ENCODE measurements at places on chromosomes 5 and 9.

DNA sequence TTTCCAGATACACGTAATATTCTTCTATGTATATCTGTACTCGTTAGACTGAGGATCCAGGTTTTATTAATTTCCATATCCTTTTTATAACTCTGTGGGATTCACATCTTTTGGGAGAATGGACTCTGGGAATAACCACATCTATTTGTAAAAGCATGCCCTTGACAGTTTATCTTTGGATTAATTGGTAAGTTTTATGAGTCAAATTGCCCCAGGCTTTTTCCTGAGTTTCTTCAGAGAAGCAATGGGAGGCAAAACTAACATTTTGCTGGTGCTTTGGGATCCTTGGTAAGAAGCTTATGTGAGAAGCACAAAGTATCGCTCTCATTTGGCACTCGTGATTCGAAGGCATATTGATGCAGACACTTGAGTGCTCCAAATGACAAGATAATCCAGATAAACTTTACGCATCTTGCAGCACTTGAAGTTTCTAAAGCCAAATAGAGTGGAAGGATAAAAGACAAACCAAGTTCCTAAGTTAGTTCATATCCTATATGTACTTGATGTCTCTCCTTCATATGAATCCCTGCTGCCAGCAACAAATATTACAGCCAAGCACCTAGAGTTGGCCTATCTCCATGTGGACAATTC lies 324.7 kb downstream of the TLE4 start:
- no peak for DNase-seq

DNA sequence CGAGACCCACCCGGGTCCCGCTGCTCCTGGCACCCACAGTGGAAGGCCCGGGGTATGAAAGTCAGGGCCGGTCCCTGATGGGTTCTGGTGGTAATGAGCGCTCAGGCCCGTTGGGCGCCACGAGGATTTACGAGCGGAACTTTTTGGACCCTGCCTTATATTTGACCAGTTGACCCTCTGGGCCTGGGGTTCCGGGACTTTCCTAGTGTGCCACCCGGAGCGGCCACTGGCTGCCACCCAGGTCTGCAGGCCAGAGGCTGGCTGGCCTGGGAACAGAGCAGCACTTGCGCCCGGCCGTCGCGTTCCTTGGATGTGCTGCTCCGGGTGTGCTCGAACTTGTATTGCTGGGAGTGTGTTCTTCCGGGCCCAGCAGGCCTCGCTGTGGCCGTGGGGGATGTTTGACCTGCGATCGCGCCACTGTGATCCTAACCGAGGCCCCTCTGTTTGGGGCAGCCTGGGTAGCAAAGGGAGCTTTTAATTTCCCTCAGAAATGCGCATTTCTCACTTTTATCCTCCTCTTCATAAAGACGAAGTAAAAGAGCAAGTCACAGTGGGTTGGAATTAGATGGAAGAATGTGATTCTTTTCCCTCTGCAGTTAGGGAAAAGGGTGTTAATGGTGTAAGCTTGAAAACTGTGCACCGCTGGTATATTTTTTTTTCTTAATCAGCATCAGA lies 1.2 kb downstream of the F2RL1 start:
- peak; percentile 47 for DNase-seq

DNA sequence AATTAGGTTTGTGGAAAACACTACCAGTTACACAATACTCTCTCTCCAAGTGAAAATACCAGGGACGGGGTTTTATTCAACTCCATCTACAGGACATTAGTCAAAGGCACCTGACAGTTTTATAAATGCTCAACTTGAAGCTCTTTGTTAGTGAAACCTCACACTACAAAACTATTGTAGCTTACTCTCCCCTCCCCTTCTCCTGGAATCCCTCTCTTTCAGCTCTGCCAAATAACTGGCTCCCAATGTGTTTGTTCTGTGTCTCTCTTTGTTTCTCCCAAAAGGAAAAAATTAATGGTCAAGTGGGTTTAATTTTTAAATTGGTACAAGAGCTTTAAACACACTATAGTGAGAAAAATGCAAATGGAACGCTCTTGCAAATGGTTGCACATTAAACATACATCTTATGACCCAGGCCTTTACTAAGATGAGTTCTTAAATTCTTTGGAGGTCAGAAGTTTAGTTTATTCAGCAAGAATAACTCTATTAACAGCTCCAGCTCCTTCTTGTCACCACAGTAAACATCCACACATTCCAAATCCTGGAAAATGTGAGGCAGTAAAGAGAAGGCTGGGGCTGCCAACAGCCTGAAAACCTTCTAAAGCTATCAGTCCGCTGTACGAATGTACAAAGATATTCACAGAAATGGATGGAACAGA lies 48.4 kb downstream of the ZNF608 start:
- DNase-seq, result no peak

GRCh38 chr5:82894716-82895115 lies 182.5 kb downstream of the TMEM167A start:
- DNase-seq, result no peak

GRCh38 chr5:169719360-169720314 lies 82.6 kb downstream of the DOCK2 start:
- DNase-seq, result no peak

- no peak for DNase-seq
Measured at GRCh38 chr9:123341816-123342215, 14.2 kb upstream of the CRB2 start.

DNA sequence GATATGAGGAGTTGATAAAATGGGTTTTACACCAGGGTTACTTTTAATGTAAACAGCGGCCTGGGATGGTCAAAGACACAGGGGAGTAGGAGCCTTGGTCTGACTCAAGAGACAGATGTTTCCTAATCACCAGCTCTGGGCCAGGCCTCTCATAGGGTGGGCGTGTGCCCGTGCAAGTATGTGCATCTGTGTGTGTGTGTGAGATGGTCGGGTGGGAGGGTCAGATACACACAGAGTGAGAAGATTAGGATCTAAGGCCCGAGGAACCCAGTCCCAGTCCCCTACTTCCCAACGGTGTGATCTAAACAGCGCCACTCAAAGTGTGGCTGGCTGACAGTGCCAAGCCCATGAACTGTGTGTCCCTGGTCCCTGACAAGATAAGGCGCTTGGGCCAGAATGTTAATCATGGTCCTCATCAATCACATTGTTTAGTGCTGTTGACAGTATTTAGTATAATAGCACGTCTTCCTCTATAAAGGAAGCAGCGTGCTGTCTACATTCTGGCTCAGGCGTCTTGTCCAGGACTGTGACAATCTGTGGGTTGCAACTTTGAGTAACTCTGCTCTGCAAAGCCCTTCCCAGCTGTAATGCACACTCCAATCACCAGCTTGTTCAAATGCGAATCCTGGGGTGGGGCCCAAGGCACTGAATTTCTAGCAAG lies 173.7 kb downstream of the DAB2IP start:
- DNase-seq, result peak; percentile 19

GRCh38 chr9:15239816-15240215 lies 67.2 kb downstream of the TTC39B start:
- no peak for DNase-seq

- no peak for DNase-seq
Measured at GRCh38 chr9:126833020-126833419, 27.4 kb upstream of the ZBTB34 start.

- DNase-seq, result no peak
Measured at GRCh38 chr5:116315531-116315930, 230.7 kb downstream of the COMMD10 start.

DNA sequence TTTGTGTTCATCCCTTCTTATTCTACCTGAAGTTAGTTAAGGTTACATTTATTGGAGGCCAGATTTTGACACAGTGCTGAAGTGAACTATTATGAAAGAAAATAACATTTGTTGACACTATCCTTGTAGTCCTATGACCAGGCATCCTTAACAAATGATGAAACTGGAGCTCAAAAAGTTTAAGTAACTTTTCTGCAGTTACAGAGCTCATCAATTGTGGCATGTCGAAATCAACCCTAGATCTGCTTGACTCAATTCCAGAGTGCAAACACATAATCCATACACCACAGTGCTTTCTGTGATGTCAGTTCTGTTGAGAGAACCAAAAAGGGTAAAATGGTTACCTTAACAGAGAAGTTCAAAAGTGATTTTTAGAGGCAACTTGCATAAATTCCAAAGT lies 28.6 kb downstream of the KCNN2 start:
- no peak for DNase-seq

GRCh38 chr5:155229135-155229534 lies 215.6 kb downstream of the KIF4B start:
- no peak for DNase-seq

GRCh38 chr5:147554261-147554817 lies 44.5 kb upstream of the DPYSL3 start:
- DNase-seq, result no peak

DNA sequence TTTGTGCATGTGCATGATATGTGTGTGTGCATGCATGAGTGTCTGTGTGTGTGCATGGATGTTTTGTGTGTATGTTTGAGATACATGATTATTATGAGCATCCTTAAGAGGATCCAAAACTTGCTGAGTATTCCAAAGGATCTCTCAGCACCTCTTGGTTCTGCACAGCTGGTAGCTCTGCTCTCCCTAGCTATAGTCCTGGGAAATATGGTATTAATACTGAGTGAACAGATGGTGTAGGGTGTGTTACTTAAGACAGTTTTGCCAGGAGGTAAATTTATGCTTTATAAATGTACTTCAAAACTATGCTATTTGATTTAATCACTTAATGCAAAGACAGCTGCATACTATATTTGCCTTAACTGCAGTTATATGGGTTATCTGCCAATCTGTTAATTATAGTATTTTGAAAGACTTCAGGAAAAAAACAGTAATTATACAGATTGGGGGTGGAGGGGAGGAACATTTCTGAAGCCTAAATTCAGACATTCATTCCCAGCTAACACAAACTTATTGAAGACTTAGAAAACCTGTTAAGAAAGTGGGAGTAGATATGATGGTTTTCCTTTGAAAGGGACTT lies 215.5 kb downstream of the MPDZ start:
- no peak for DNase-seq

DNA sequence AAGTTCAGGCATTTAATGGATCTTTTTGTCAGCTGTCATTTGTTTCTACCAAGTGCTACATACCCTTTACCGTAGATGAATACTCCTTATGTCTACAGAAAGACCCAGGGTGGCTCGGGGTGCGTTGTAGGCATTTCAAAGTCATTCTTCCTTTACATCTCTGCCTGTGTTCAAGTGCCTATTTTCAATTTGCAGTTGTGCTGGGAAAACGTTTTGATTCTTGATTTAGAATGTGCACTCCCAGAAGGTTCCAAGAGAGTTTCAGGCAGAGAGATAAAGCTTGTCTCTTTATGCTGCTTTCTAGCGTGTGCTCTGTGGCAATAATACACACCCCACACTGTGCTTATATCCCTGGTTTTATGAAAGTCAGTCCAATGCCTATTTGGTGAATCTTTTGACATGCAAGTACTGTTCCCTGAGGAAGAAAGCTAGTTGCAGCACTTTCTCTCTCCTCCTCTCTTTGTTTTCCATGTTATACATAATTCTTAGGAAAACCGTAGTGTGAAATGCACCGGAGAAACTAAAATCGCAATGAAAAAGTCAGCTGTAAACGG lies 828.1 kb upstream of the ZNF608 start:
- DNase-seq, result no peak

DNA sequence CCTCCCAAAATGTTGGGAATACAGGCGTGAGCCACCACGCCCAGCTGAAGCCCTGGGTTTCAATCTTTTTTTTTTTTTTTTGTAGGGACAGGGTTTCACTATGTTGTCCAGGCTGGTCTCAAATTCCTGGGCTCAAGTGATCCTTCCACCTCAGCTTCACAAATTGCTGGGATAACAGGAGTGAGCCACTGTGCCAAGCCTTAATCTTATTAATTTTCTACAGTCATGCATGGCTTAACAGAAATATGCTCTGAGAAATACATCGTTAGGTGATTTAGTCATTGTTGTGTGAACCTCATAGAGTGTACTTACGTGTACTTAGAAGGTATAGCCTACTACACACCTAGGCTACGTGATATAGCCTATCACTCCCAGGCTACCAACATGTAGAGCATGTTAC lies 31.0 kb downstream of the GLDC start:
- no peak for DNase-seq

DNA sequence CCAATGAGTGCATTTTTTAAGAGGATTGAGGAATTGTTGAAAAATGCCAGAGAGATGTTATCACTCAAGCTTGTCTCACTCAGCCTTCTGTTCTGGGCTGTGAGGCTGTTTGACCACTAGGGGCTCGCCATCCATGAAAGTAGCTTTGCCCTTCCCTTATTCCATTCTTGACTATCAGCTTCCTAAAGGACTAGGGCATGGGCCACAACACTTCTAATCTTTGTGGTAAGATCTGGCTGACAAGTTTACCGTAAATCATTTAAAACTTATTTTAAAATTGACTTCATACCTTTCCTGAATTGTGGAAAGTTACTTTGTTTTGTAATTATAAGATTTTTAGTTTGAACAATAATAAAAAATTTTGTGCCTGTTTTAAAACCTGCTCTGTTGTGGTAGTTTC lies 49.5 kb downstream of the TJP2 start:
- peak; percentile 31 for DNase-seq

DNA sequence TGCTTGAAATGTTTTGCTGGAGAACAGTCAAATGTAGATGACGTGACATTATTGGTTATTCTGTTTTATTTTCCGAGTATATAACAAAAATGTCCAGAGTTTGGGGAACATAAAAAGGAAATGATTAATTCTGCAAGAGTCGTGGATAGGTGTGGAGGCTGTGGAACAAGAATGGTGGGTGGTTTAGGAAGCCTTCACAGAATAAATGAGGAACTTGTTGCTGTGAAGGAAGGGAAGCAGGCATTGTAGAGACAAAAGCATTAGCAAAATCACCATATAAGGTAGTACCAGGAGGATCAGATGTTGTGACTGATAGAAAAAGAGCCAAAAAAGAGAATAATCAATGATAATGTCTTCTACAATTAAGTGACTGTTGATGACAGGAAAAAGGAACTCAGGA lies 66.2 kb upstream of the CNTLN start:
- DNase-seq, result peak; percentile 3

- no peak for DNase-seq
Measured at GRCh38 chr9:136411378-136411777, 920 bp downstream of the PMPCA start.

GRCh38 chr9:86285261-86285660 lies 2.9 kb upstream of the ISCA1 start:
- DNase-seq, result peak; percentile 35

DNA sequence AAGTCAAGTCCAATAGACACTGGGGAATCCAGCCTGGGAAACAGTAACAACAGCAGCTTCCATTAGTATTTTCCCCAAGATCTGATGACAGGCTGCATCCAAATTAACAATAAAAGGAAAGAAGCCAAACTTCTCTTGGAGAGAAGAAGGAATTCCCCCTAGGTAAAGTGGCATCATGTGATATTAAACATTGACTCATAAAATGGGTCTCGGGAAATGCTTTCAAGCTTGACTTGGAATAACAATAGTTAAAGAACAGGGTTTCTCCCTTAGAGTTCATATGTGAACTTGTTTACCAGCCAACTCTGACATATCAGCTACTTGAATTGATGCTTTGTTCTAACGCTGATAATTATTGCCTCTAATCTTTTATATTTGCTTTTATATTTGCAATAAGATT lies 45.4 kb downstream of the ENTREP1 start:
- no peak for DNase-seq

DNA sequence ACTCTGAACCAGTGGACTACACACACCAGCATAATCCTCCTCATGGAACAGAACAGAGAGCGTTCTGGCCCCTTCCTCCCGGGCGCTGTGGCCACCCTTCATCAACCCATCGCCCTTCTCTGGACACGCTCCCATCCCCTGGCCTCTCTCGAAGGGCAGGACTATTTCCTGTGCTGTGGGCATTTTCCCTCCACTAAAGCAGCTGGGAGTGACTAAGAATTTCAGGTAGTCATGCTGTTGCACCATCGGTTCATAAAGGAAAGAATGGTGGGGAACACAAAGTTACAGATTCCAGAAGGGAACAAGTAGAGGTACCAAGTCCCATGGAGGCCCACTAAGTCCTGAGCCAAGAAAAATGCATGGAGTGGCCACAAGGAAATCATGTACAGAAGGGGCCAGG lies 68.6 kb downstream of the EPB41L4B start:
- DNase-seq, result no peak

GRCh38 chr5:34847056-34847455 lies 8.1 kb downstream of the TTC23L start:
- DNase-seq, result no peak

Data from KBM-7 (cell line).